NCI-H1105 (cell line): ENCODE measurements at places on chromosomes 1 and 21.

DNA sequence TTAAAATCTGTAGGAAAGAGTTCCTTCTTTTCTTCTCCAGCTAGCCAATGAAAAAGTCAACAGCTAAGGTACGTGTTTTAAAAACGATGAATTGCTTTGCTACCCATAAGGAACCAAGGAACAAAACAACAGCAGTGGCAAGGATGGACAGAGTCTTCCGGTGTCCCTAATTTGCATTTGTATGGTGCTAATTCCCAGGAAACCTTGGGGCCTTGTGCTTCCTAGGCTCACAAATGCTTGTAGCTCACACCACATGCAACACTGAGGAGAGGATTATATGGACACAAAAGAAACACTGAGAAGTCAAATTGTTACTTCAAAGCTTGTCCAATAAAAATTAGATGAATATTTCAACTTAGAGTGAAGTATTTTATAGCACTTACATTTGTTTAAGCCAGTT lies 1.8 kb upstream of the PGBD5 start:
- DNase-seq = no peak

DNA sequence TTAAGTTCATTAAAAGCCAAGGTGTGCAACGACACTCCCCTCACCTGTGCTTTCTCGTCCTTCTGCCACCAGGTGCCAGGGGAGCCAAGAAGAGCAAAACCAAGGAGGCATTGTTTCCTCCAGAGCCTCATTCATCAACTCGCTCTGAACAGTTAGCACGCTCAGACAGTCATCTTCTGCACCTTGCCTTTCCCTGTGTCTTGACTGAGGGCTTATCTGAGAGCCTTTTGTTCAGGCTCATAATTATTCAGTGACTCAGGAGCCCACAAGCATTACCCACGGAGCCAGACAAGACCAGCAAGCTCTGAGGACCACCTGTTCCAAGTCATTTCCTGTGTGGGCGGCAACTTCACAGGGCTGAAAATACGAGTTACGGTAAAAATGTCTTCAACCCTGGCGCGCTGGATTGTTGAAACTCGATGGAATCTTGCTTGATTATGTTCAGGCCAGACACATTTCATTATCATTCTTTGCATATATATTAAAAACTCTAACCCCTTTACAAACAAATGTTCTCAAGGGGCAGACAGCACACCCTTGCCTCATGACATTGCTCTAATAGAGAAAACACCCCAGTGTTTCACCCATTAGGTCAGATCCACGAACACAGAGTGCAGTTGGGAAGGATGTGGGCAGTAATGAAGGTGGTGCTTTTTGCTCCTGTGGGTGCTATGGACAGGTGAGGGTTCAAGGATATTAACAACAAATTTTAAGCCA lies 89.7 kb upstream of the RUNX1 start:
- DNase-seq = no peak

DNA sequence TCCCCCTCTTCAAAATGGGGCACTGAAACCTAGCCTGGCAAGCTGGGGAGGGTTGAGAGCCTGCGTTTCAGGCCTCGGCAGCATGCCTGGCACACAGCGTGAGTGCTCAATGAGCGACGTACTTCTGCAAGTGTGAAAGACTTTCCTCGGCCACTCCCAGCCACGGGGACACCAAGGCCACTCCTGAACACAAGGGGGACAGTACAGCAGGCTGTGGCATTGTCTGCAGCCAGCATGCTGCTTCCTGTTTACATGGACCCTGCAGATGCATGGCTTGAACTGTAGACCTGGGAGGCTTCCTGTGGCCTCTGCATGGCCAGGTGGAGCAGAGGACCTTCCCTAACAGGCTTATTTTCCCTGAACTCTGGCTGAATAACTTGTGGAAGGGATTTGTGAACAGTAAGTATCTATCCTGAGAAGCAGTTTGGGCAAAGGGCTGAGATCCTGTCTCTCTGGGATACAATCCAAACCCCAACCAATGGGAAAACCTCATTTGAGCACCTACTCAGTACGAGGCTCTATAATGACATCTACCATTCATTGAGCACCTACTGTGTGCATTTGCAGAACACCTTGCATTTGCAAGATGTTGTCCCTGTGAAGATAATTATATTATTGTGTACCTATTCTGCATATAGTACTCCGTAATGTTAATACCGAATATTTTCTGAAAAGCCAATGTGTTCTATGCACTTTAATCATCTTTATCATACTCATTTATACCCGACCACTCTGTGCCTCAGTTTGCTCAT lies 9.9 kb upstream of the HSPG2 start:
- no peak for DNase-seq

DNA sequence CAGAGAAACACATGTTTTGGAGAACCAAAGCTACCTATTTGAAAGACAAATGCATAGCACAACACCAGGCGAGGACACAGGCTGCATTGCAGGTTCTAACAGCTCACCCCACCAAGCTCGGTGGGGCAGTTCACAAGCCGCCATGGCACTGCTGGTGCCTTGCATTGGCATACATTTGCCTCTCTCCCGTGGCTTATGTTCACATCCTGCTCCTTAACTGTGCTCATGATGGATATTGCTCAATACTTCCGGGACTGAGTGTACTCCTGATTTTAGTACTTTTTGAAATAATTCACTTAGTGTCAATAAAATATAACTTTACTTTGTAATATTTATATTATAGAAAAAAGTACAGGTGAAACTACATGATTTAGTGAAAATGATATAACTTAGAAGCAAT lies 1187.4 kb upstream of the NCAM2 start:
- DNase-seq = no peak

DNA sequence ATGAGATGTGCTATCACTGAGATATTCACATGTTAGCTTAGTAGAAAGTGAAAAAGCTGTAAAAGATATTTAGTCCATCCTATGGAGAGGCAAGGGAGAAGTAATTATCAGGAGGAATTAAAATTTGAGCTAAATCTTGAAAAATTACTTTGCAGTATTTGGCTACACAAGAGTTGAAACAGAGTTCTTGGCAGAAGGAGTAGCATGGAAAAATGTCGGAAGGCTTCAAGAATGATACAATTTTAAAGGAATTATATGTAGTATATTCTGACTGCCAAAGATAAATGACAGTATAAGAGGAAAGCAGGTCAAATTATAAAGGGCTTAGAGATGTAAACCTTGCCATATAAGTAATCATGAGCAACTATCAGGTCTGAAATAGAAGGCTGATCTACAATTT lies 518.9 kb downstream of the BRINP3 start:
- DNase-seq = no peak

- DNase-seq = no peak
Measured at GRCh38 chr1:165888552-165888920, 61.1 kb downstream of the UCK2 start.

GRCh38 chr1:226965581-226966440 lies 25.7 kb downstream of the COQ8A start:
- DNase-seq = no peak

GRCh38 chr1:90362163-90362562 lies 354.9 kb downstream of the BARHL2 start:
- no peak for DNase-seq

DNA sequence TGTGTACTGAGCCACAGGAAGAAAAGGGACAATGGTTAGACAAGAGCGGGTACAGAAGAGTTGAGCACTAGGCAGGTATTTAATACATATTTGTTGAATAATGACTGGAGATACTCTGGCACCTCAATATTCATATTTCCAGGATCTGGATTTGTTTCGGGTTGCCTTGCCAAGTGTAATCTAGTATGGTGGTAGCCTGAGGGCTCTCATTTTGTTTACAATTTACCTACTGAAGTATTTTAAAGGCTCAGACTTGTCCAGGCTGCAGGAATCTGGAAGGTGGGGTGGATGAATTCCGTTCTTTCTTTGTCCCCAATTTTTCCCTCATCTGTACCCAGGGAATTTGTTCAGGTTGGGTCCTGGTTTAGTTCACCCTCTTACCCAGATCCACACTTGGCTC lies 95.0 kb downstream of the CACHD1 start:
- no peak for DNase-seq

DNA sequence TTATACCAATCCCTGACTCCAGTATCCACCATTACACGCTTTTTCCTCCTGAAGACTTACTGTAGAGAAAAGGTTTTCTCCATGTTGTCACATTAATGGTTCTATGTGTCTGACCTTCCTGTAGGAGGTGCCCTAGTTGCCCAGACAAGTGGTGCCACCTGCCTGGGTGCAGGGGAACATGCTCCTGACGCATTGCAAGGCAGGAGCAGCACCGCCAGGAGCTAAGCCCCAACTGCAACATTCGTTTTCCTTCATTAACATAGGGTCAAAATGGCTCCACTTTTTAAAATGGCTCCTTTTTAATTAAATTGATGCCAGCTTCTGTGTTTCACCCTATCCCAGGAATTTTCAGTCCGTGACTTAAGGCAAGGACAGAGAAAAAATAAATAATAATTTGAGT lies 220.1 kb upstream of the SAMSN1 start:
- no peak for DNase-seq

DNA sequence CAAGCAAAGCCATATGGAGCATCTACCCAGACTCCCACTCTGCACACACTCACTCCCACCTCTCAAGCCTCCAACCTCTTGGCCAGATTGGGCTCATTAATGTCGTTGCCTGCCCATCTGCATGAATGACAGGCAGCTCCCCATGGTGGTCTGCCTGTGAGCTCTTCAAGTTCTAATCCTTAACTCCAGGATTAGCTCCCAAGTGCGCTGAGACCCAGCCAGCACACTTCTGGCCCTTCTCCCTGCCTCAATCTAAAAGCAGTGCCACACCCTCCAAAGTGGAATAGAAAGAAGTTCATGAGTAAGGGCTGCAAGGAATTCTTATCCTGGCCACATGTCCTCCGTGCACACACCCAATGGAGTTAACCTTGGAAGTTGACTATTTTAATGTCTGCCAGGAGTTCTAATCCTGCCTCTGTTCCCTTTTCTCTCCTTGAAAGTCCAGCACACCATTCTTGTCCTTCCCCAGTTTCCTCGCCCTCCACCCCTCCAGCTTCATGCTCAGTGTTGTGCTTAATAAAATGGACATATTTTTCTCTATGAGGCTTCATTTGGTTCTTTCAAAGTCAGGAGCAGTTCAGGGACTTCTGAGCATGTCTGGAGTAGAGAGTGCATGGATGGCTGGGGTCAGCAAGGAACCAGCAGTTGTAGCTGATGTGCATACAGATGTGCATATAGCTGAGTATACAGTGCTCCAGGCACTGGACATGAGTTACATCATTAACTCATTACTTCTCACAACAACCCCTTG lies 30.1 kb downstream of the CAMK1G start:
- no peak for DNase-seq

DNA sequence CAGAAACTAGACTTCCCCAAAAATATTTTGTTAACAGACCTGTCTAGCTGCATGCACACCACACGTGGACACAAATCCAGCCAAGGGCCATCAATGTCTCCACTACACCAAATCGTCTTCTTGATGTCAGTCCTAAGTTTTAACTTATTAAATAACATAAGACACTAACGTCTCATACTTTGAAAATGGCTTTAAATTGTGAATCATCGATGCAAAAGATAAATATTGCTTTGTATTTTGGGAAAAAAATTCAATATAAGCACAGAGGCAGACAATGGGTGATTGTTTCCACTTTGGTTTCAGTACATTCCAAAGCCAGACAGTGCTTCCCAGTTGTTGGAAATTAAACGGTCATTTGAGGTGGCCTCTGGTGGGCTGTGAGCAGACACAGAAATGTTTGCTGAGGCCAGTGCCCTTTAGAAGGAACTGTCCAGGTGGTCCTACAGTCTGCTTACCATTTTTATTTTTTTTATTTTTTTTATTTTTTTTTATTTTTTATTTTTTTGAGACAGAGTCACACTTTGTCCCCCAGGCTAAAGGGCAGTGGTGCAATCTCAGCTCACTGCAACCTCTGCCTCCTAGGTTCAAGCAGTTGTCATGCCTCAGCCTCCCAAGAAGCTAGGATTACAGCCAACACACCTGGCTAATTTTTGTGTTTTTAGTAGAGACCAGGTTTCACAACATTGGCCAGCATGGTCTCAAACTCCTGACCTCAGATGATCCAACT lies 1.8 kb upstream of the KIAA2013 start:
- DNase-seq = no peak

- no peak for DNase-seq
Measured at GRCh38 chr1:198598796-198599321, 40.0 kb upstream of the PTPRC start.

GRCh38 chr1:77972080-77972479 lies 6.8 kb downstream of the FUBP1 start:
- DNase-seq = no peak

DNA sequence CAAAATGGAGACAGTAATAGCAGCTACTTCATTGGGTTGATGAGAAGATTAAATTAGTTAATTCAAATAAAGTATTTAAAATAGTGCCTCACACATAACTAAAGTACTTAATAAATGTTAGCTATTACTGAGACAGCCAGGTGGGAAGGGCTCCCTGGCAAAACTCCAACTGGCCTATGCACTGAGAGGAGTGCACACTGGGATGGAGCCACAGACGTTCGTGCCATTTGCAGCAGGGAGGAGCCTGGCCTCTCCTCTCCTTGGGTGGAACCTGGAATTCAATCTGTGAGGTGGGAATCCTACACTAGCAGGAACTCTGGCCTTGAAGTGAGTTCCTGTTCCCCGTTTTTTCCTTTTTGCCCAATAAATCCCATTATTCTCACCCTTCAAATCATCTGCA lies 28.1 kb downstream of the SLC5A9 start:
- peak; percentile 38 for DNase-seq

DNA sequence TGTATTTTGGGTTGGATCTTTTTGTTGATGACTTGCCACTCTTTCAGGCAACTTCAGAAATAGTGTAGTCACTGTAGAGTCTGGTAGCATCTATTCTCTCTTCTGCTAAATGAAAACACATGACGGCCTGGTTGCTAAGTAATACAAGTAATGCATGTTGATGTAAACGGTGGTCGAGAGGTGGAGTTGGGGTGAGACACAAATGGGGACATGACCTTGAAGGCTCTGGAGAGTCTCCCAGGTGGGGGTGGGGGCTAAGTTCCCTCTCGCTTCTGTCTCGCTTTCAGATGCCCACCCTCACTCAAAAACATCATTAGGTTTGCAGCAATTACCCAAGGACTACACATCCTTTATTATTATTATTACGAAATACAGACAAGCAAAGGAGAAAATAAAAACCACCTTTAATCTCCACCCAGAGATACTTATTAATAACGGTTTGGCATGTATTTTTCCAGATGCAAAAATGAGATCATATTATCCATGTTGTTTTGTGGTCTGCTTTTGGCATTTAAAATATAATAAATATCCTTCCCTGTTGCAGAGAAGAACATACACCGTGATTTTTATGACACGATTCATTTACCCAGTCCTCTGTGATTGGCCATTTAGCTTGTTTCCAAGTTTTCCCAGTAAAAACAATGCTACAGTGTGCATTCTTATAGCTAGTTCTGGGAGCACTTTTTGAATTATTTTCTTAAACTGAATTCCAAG lies 138.1 kb downstream of the MIS18A start:
- no peak for DNase-seq

- DNase-seq = no peak
Measured at GRCh38 chr1:92949937-92950817, 11.1 kb downstream of the DIPK1A start.
